ENCODE measurements at places on chromosomes 1 and 21. TPM values are rescaled to one million over a fixed set of nuclear protein-coding genes. Genes with fewer than 3 reads are reported as not detected.

DNA sequence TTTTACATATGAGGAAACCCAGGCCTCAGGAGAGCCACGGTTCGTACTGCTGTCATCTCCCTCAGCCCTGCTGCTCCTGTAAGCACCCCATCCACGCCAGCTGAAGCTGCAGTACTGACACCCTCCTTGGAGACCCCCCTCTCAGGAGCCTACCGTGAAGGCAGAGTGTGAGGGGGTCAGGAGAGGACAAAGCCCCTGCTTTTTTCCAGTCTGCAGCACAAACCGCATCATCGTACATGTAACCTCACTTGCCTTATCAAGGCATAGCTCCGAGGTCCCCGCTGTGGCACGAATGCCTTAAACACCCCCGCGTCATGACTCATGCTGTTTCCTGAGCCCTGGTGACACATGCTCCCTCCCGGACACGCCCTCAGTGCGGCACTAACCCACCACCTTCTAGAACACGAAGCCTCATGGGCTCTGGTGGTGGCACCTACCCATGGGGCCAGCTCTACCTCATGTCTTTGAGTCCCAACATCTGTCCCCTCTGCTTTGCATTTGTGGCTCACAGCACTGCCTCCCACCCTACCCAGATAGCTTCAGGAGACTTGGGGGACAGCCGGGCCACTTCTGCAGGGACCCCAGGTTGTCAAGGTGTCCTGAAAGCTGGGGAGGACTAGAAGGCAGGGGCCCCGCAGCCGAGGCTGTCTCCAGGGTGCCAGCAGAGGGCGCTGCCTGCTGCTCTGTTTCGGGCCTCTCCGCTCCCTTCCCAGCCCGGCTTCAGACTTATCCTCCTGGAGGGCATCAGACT, 4.9 kb downstream of the SH3BGRL3 start:
- no peak for DNase-seq

- DNase-seq = peak; percentile 97
These were observed at the start of gene RUSC1 for GRCh38 chr1:155320661-155321617. TSS of gene RUSC1 (plus strand) at chr1:155320894. CDS start at chr1:155321774, 880 bp downstream.

GRCh38 chr1:76759950-76760349, 107.3 kb upstream of the ST6GALNAC5 start:
- peak; percentile 15 for DNase-seq

- DNase-seq = no peak
These were observed 5.9 kb downstream of the SOD1 start for GRCh38 chr21:31665397-31665796.

- DNase-seq = no peak
These were observed 118.0 kb downstream of the ACTL8 start for GRCh38 chr1:17873007-17873675.

DNA sequence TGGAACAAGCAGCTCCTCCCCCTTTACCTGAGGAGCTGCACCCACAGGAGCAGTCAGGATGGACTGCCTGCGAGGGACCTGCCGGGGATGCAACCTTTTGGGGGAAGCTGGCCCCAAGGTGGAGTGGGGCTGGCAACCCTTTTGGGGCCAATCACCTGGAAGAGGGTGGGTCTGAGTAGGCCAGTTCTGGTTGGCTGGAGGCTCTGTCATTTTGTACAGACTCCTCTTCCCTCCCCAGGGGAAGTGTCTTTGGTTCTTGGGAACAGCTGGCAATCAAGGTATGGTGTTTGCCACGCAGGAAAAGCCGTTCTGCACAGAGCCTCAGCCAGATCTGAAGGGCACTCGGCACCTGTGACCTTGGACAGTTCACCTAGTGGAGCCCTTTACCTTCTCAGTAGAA, 280 bp upstream of the A3GALT2 start:
- DNase-seq = no peak

- DNase-seq = peak; percentile 71
These were observed 18.8 kb upstream of the MAP1LC3C start for GRCh38 chr1:242017580-242018233.

DNA sequence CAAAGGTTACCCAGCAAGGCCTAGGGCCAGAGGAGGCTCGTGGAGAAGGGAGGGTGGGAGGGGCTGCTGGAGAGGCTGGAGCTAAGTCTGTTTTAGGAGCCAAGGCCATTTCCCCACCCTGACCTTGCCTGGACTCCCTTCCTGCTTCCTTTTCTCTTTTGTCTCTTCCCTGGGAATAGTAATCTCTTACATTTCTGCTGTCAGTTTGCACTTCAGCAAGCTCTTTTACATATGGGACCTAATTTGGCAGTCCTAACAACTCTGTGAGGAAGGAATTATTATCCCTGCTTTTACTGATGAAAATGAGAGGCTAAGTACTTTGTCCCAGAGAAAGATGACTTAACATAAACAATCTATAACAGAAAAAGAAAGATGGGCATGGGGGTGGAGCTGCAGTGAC, 13.8 kb downstream of the OPTC start:
- DNase-seq = peak; percentile 67

DNA sequence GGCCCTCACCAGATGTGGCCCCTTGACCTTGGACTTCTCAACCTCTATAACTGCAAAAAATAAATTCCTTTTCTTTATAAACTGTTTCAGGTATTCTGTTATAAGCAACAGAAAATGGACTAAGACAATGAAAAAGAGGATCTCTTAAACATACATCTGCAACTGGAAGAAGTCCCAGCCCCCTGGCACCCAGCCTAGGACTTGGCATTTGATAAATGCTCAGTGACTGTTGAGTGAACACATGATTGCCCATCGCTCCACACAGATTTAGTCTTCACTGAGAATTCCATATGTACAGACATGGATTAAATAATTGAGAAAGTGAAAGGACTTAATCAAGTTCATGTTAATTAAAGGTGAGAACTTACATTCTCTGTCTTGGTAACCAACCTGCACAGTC, 344.9 kb upstream of the RUNX1 start:
- DNase-seq = peak; percentile 19

GRCh38 chr1:7430691-7431090, 340.4 kb upstream of the VAMP3 start:
- peak; percentile 32 for DNase-seq

- DNase-seq = no peak
These were observed 66.6 kb downstream of the MTR start for GRCh38 chr1:236861560-236862218.

DNA sequence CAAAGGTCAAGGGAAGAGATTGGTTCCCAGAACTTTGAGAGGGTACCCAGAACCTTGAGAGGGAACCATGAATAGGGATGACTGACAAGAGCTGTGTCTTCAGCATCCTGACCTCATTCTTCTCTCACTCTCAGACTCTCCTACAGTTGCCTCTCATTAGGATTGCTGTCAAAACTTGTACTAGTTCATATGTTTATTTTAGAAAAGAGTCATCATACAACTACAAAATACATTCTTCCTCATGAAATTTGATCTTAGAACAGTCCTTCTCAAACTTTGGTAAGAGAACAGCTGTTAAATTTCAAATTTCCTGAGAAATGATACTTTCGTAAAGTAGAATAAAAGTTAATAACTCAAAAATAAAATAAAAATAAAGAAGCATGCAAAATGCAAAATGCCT, 161.4 kb upstream of the ZRANB2 start:
- no peak for DNase-seq

- no peak for DNase-seq
These were observed 5.0 kb upstream of the MEAF6 start for GRCh38 chr1:37519613-37520012.

GRCh38 chr1:44073528-44073927, 42.3 kb upstream of the SLC6A9 start:
- no peak for DNase-seq

- DNase-seq = no peak
These were observed 151.0 kb upstream of the RAB4A start for GRCh38 chr1:229119876-229120275.

DNA sequence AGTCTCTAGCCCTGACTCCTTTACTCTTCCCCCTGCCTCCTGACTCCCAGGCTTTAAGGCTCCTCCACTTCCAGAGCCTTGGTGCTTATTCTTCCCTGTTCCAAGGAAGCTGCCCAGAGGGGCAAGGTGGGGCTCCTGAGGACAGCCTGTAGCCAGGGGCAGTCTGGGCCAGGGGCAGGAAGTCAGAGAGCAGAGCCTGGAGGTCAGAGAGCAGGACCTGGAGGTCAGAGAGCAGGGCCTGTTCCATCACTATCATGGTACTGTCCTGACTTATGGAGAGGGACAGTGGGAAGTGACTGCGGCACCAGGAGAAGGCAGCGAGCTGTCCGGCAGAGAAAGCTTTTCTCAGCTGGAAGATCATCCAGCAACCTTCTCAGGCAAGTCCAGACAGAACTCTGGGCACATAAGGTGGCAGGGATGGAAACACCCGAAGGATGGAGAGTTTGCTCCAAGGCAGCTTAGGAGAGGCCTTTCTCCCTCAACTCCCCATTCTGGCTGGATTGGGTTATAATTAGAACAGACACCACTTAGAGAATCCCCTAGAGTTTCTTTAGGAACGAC, 25.0 kb downstream of the PLXNA2 start:
- DNase-seq = no peak

- DNase-seq = no peak
These were observed 179.9 kb upstream of the ZNF644 start for GRCh38 chr1:91201694-91202093.

DNA sequence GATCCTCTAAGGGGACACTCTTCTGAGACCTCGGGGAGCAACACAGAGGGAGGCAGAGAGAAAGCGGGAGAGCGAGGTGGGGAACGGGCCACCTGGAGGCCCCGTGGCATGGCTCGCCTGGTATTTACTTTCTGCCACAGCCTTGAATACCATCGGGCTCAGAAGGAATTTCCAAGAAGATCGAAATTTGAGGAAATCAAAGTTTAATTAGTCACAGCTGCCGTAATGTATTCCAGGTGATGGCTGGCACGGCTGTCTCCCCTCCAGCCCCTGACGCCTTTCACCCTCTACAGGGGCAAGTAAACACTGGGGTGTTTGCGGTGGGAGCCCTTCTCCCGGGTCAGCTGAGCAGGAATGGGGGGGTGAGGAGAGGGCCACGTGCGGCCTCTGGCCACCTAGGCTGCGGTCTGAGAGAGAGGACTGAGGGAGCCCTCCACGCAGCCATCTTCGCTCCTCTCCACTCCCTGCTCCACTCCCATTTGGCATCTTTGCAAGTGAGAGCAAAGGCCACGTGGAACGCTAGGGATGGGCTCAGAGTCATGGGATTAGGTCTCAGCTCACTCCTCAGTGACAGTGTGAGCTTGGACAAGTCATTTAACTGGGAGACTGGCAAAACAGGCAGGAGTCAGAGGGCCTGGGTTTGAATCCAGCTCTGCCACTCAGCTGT, 125.2 kb downstream of the SYF2 start:
- DNase-seq = no peak

DNA sequence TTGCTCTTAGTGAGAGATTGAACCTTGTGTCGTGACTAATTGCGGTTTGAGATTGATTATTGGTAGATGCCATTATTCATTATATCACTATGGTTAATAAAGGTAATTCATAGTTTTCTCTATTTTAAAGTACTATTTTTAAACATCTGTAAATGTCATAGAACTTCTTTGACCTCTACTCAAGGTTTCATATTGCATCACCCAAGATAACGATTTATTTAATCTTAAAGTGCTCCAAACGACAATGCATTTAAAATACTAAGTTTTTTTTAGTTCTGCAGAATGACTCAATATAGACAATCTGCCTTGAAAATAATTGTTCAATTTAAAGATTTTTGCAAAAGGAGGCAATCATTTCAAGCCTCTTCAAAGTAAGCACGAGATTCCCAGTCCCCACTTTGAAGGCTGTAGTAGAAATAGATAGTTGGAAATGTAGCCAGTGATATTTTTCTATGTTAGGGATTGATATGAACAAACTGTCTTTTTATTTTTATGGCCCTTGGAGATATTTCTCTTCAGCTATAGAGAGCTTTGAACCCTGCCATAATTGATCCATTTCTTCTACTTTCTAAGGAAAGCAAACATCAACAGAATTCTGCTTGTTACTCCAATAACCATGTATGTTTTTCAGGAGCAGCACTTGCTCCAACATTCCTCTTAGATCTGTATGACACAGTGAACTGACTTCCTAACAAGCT, 114.2 kb upstream of the PALMD start:
- DNase-seq = no peak

GRCh38 chr1:212310383-212310782, 25.2 kb downstream of the PPP2R5A start:
- DNase-seq = no peak

- DNase-seq = no peak
These were observed 90.4 kb upstream of the VAV3 start for GRCh38 chr1:108055387-108055786.

DNA sequence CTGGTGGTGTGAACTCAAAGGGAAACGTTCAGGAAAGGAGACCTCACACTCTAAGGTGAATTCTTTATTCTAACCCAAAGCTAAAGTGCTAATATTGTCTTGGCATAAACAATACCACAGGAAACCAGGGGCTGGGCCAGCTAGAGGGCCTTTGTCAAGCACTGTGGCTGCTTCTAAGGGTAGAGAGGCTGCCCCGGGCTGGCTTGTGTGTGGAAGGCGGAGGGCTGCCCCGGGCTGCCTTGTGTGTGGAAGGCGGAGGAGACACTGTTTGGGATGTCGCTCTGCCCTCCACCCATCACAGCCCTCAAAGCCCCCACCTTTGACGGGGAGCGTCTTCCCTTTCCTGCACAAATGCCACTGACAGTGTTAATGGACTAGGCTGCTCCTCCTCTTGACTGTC, 216.8 kb downstream of the TOMM20 start:
- DNase-seq = no peak

- DNase-seq = peak; percentile 27
These were observed 165.9 kb downstream of the SDCCAG8 start for GRCh38 chr1:243421784-243422183.

- peak; percentile 44 for DNase-seq
These were observed 27.2 kb upstream of the TDRD10 start for GRCh38 chr1:154474802-154475201.

DNA sequence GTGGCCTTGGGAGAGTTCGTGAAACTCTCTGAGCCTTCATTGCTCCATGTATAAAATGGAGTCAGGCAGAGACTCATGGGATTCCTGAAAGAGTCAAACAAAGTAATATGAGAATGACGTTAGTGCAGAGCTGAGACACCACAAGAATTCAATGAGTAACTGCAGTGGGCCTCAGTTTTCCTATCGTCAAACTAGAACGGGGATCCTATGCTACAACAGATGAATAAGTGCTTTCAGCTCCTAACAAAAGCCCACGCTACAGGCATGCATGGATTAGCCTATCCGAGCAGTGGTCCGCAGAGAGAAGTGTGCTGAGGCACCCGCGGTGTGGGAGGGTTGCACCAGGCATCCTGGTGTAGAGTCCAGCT, 124.7 kb downstream of the SYF2 start:
- DNase-seq = no peak

- peak; percentile 78 for DNase-seq
These were observed 61.4 kb downstream of the OLFML2B start for GRCh38 chr1:161962091-161962887.

- no peak for DNase-seq
These were observed 23.9 kb upstream of the SIPA1L2 start for GRCh38 chr1:232653789-232654188.

- DNase-seq = peak; percentile 80
These were observed 1.2 kb downstream of the PIK3C2B start for GRCh38 chr1:204493145-204493983.

The ZBTB8A gene
- 9.4 TPM for polyA plus RNA-seq

The HSF2BP gene
- 1.1 TPM for polyA plus RNA-seq

The SPRR4 gene
- polyA plus RNA-seq = not detected

The TATDN3 gene
- 11.9 TPM for polyA plus RNA-seq

The PIGM gene
- 6.0 TPM for polyA plus RNA-seq

The SLC44A3 gene
- 2.1 TPM for polyA plus RNA-seq

The SPRR2E gene
- not detected for polyA plus RNA-seq

The NPR1 gene
- 14.6 TPM for polyA plus RNA-seq

The LCA5L gene
- 0.36 TPM for polyA plus RNA-seq

The C8B gene
- polyA plus RNA-seq = 0.40 TPM

The FYB2 gene
- polyA plus RNA-seq = 0.14 TPM

The VWA5B1 gene
- 0.16 TPM for polyA plus RNA-seq

The OR2W3 gene
- 0.68 TPM for polyA plus RNA-seq

The OLIG2 gene
- not detected for polyA plus RNA-seq
